ENCODE measurements at places on chromosomes 4 and X.

DNA sequence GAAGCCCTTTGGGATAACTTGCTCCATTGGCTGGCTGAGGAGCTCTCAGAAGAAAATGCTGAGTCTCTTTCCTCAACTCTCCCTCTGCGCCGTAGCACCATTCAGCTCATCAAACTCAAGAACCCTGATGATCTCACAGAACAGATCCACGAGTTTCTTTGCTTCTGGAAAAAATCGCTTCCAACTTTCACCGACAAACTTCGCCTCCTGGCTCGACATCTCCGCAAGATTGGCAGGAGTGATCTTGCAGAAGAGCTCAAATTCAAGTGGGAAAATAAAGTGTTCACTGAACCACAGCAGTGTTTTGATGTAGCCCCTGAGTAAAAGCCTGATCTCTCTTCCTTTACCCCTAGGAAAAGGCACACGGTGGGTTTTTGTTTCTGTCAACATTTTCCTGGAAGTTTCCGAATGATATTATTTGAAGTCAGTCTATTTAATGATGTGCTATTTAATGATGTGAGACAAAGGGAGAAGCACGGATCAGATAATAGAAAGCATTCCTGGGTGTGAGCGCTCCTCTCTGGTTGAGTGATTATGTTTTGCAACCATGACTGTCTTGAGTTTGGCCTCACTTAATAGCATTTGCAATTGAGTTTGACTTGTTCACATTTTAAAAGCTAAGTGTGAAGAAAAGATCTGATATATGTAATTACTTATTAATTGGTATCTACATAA, 62.2 kb downstream of the DTHD1 start:
- no peak for DNase-seq

GRCh38 chr4:17475481-17475880, 36.4 kb downstream of the QDPR start:
- DNase-seq = no peak

DNA sequence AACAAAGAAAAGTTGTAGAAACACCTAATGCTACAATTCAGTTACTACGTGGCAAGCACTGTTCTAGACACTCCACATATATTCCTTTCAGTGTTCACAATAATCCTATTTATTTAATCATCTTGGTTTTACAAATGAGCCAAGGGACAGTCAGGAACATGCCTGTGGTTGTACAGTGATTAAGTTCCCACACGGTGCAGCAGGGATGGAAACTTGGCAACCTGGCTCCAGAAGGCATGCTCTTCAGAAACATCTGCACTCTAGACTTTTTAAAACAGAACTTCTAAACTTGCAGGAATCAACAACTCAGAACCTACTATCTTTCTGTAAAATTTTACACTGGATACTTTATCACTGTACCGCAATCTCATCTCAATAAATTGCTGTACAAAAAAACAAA, 32.1 kb downstream of the TAPT1 start:
- no peak for DNase-seq

GRCh38 chrX:139039041-139039440, 327.5 kb upstream of the FGF13 start:
- no peak for DNase-seq

GRCh38 chrX:135389717-135390116, 32.0 kb upstream of the SMIM10L2A start:
- DNase-seq = no peak

GRCh38 chrX:2351321-2351720, 149.5 kb downstream of the DHRSX start:
- DNase-seq = no peak

- DNase-seq = no peak
Observed at GRCh38 chrX:13697976-13698375, 9.0 kb downstream of the RAB9A start.

All from posterior cingulate gyrus (tissue), 11 donors.